Gastrocnemius medialis (tissue), 4 donors: ENCODE measurements at places on chromosomes 12 and 14.

DNA sequence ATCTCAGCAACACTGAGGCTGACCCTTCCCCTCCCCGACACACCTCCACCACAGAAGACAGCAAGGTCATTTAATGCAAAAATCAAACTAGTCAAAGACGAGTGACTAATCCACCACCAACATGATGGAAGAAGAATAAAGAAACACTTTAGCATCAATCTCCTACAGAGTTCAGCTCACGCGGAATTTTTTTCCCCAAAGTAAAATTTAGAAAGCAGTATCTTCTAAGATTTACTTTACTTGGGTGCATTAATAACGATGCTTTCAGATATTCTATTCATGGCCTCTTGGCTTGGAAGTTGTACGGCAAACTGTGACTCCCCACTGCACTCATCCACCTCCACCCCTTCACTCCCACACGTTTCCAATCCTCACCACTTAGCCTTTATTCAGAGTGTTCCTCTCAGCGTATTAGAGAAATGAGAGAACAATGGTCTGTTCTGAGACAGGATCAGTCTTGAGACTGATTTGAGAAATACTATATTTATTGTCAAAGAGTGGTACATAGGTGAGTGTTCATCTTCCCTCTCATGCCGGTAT is 1.9 kb downstream of the EGLN3 start:
- DNase-seq: no peak

DNA sequence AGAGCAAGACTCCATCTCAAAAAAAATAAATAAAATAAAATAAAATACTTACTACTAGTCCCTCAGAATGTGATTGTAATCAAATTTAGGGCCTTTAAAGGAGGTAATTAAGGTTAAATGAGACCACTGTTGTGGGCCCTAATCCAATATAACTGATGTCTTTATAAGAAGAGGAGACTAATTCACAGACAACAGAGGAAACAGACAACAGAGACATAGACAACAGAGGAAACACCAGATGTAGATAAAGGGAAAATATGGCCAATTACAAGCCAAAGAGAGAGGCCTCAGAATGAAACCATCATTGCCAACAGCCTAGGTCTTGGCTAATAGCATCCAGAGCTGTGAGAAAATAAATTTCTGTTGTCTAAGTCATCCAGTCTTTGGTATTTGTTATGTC is 669.0 kb upstream of the FOXG1 start:
- no peak for DNase-seq

DNA sequence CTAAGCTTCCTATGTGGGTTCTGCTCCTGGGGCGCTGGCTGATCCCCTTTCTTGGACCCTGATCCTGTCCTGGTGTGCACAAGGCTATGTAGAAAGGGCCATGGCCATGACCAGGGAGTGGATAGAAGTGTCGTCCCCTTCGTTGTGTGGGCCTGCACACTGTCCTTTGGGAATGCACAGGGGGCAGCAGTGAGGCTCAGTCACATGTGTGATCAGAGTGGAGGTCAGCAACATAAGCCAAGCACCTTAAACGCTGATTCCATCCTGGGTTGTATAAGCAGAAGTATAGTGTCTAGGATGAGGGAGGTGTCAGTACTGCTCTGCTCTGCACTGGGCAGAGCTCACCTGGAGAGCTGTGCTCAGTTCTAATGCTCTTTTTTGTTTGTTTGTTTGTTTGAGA is 48.4 kb downstream of the ESRRB start:
- no peak for DNase-seq

GRCh38 chr12:99390707-99391106 is 256.8 kb upstream of the GARIN6 start:
- no peak for DNase-seq

GRCh38 chr12:15001733-15002382 is 29.0 kb downstream of the PDE6H start:
- peak; percentile 21 for DNase-seq

DNA sequence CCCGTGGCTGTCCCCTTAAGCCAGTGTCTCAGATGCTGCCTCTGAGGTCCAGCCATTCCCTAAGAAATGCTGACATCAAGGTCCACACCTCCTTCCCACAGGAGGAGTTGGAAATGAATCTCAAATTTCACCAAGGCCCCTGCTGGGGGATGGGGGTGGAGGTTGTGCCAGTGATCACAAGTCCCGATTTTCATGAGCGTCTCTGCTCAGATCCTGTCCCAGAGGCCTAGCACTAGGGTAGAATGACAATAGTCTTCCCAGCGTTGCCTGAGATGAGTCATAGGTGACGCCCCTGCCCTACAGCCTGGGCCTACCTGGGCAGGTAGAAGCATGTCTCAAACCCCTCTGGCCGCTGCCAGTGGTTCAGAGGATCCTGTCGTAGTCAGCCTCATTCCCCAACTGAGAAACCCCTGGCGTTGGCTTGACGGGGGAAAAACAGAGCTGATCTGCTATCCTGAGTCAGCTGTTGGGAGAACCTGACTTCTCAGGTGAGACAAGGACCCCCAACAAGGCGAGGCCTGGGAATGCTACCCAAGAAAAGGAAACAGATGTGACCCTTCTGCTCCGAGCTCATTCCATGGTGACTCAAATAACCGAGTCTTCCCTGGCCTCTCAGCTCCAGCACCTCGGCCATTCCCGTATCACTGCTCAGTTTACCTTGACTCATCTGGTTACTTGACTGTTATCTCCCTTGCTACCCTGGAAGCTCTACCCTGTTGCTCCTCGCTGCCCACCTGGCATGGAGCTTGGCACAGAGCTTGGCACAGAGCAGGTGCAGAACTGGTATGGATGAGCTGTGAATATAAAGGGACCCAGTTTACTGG is 21.8 kb upstream of the SPPL3 start:
- no peak for DNase-seq
